Stimulated activated CD8-positive, alpha-beta memory T cell treated with anti-CD3 and anti-CD28 coated beads, Interleukin-4, amount 100 ng/mL, for 1 hour (primary cell): ENCODE measurements at places on chromosomes 2 and 18.

GRCh38 chr2:191907091-191907490 is 60.2 kb upstream of the CAVIN2 start:
- DNase-seq, result no peak

DNA sequence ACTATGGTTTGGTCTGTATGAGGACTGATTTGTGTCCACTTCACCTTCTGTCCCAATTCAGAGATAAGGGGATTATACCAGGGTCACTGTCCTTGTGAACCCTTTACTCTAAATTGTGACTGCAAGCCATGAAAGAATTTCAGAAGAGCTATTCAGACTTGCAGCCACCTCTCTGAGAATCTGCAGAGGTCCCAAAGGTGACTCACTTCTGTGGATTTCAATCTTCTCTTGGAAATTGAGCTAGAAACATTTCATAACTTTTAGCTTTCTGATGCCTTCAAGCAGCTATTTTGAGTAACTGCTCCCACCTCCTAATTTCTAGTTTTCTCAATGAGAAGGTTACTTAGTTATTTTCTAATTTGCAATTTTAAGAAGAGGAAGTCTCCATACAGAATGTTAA is 1242.4 kb upstream of the ACVR2A start:
- DNase-seq, result no peak

DNA sequence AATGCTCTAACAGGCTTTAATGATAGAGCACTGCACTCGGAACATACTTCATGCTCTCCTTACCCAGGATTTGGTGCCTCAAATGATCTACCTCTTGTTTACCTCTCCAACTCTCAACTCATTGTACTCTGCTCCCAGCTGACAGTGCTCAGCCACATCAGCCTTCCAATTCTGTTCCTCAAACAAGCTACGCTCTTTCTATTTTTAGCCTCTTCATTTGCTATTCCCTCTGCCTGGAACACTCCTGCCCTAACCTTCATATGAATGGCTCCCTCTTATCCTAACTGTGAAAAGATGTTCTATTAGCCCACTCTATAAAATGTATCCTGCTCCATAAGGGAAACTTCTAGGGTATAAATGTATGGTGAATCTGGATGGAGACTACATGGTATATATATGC is 42.5 kb downstream of the PIGN start:
- no peak for DNase-seq

DNA sequence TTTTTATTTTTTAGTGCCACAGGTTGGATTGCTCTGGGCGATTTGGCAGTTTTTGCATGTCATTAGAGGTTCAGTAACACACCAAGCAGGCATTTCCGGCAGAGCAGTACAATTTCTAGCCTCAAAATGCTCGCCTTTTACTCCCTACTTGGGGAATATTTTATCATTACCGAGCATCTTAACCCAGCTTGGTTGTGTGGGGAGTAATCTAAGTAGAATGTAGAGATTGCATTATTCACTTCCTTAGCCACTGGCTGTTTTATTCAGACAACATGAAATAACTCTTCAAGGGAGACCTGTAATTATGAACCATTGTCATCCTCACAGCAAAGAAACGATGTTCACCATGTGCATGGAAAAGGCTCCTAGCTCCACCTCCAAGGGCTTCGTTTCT is 13.1 kb downstream of the GRP start:
- no peak for DNase-seq

DNA sequence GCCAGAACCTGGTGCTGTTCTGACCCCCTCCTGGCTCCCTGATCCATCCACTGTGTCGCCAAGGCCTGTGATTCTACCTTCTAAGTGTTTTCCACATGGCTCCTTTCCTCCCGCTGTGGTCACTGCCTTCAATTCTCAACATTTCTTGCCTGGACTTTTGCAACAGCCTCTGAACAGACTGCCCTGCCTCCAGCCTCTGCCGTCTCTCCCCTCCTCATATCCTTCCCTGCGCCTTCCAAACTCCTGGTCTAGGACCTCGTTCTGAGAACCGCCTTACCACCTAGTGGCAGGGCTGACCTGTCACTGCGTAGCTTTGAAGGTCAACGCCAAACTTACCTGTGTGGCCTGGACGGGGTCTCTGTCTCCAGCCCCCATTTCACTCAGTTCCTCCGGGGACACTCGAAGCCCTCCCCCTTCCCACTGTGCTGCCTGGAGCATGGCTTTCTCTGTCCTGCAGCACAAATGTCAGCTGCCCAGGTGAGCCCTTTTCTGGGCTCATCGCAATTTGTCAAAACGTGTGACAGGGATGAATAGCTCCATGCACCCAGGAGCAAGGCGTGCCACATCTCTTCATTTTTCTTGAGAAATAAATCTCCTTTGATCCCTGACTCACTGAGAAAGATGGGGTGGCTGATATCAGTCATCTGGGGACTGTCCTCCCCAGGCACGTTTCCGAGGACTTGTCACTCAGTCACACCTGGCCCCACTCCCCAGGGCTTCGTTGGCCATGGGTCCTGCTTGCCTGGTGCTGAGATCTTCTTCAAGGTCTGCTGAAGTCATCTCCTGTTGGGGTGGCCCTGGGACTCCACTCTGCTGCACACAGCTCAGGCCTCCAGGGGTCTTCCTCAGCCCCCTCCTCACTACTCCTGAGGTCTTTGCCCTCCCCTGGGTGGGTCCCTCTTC is 46.7 kb downstream of the LDLRAD4 start:
- no peak for DNase-seq

DNA sequence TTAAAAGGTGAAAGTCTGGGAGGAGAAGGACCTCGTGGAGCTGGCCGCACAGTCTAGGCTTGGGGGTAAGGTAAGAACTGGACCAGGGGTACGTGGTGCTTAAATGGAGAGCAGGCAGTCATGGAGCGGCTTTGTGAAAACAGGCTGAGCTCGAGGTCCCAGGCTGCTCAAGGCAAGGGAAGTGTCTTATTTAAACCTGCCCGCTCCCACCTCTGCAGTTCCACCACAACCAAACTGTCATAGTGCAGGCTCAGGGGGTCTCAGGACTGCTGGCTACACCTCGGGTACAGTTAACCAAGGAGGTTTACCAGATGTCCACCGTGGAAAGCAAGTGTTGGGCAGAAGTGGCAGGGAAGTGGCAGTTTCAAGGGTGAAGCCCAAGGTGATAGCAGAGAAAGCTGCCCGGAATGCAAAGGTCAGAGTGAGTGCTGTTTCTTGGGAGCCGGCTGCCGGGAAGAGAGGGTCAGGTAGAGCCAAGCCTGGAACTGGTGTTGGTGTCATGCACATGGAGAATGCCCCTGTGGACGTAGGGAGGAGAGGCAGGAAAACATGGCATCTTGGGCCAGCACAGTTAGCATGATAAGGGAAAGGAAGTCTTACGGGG is 203.3 kb downstream of the GBX2 start:
- no peak for DNase-seq

GRCh38 chr2:28054916-28055315 is 164.4 kb downstream of the BABAM2 start:
- no peak for DNase-seq

GRCh38 chr18:78630981-78631510 is 348.6 kb upstream of the SALL3 start:
- no peak for DNase-seq

GRCh38 chr2:28616396-28616999 is 120.6 kb downstream of the PLB1 start:
- no peak for DNase-seq

DNA sequence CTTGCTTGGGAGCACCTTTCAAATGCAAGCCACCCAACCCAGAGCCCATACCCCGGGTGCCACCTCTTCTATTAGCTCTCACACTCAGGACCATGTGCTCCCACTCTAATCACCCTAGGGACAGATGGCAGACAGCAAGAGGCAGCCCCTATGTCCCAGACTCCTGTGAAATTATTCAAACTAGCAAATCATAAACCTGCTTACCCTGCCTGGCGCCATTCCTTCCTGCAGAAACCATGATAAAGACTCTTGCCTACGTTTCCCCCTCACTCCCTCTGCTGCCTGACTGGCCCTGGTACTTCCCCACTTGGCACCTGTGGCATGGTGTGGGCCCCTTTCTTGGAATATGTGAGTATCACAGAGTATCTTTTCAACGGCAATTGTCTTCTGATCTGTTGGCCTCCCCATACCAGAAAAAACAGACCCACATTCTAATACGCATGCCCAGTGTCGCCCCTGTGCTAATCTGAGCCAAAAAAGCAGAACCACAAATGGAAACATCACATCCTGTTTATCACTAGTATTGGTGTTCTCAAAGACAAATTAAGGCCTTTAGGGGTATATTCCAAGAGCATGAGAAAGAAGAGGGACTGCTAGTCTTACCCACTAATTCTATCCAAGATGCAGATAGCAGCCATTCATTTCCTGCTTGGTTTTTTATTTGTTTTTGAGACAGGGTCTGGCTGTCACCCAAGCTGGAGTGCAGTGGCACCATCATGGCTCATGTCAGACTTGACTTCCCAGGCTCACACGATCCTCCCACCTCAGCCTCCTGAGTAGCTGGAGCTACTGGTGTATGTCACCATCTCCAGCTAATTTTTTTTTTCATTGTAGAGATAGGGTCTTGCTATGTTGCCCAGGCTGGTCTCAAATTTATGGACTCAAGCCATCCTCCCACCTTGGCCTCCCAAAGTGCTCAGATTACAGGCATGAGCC is 44.1 kb upstream of the TTC39C start:
- DNase-seq, result no peak

- no peak for DNase-seq
Measured at GRCh38 chr2:218839888-218840287, 8.3 kb upstream of the PRKAG3 start.

DNA sequence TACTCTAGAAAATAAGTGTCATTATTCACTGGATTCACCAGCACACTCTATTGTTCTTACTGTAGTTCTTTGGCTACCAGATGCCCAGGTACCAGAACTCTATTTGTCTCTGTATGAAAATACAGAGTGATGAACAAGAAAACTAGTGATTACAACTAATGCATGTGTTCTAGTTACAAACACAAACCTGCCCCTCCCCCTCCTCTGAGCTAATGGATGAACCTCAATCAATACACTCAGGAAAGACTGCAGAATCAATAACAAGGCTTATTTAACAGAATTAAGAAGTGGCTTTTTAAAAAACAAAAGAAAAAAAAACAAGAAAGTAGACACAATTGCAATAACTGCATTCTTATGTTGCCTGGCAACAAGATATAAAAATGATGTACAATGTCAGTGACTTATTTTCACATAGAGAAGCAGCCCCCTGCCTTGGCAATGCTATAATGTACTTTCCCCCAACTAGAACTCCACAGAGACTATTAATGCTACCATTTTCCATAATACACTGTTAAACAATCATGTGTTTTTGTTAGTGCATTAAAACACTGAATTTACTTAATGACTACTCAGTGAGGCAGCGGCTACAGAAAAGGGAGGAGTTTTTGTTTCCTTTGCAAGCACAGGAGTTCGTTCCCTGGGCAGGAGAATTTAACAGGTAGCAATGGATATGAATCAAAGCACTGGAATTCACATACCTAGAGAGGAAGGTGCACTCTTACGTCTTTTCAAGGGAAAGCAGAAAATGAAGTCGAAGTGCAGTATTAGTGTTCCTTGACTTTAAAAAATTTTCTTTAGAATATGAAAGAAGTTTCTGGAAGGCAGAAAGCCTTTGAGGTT is 318.8 kb upstream of the REV1 start:
- no peak for DNase-seq

GRCh38 chr2:181394741-181395437 is 62.3 kb upstream of the ITGA4 start:
- no peak for DNase-seq

DNA sequence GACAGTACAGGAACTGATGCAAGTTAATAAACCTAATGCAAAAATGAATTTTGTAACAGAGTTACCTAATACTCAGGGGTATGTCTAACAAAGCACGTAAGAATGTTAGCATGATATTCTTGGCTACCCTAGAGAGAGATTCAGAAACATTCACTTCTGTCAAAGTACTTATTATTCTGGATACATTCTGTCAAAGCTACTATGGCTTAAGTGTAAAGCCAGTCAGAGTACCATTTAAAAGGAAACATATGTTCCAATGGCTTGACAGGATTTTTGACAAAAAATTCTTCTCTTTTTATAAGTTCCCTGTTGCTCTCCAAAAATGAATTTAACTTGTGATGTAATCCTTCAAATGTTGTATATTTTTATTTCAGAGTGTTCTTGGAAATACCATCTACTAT is 85.5 kb downstream of the PIGN start:
- no peak for DNase-seq

- DNase-seq, result no peak
Measured at GRCh38 chr2:119264781-119265692, 41.4 kb downstream of the STEAP3 start.

DNA sequence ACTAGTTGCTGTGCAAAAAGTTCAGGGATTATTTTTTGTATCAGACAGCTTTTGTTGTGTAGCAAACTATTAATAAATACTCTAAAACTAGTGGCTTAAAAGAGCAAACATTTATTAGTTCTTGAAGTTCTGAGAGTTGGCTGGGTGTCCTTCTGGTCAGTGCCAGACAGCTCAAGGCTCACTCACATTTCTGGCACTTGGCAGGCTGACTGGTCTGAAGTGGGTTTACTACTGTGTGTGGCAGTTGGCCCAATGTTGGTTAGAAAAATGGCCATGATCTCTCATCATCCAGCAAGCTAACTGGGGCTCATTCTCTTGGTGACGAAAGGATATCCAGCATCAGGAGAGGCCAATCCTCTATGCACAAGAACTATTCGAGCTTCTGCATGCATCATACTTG is 71.4 kb upstream of the ZNF385B start:
- DNase-seq, result no peak

GRCh38 chr2:179233626-179234430 is 30.8 kb downstream of the SESTD1 start:
- no peak for DNase-seq

DNA sequence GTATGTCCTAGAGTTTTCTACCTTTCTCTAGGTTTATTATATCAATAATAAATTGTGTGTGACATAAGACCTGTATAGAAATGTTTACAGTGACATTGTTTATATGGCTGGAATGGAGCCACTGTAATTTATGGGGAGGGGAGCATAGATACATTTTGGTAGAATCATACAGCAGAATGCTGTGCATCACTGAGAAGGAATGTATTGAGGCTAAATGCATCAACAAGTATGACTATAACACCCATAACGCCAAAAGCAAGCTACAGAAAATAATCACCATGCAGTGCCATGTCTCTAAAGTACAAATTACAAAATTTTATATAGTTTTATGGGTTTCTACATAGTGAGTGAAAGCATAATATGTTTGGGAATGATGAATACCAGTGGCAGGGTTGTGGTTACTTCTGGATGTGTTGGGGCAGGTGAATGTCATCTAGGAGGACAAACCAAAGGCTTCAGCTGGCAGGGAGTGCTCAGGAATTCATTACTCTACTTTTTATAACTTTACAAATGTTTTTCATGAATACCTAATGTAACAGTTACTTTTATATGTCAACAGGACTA is 226.0 kb upstream of the NETO1 start:
- no peak for DNase-seq

- peak; percentile 33 for DNase-seq
Measured at GRCh38 chr2:240021488-240022104, 3.5 kb downstream of the NDUFA10 start.

DNA sequence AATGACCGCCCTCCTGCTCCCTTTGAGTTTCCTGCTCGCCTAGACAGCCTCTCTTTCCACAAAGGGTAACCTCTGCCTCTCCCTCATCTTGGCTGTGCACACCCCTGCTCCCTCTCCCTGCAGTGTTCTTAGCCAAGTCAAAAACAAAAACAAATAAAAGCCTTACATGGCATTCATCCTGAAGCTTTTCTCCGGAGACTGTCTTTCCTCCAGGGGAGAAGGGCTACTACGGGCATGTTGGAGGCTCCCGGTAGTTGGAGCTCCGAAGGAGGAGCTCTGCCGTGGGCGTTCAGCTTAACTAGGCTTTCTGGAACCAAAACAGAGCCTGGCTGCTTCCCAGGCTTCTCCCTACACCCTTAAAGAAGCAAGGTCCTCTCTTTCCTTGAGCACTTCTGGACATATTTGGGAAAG is 104.2 kb downstream of the TPGS2 start:
- no peak for DNase-seq
